Astrocyte (in vitro differentiated cells and primary cell): ENCODE measurements at places on chromosomes 4 and X. TPM values are rescaled to one million over a fixed set of nuclear protein-coding genes. Genes with fewer than 3 reads are reported as not detected.
A peak's percentile ranks its signal among the peaks of the same experiment; 100 is the strongest.

DNA sequence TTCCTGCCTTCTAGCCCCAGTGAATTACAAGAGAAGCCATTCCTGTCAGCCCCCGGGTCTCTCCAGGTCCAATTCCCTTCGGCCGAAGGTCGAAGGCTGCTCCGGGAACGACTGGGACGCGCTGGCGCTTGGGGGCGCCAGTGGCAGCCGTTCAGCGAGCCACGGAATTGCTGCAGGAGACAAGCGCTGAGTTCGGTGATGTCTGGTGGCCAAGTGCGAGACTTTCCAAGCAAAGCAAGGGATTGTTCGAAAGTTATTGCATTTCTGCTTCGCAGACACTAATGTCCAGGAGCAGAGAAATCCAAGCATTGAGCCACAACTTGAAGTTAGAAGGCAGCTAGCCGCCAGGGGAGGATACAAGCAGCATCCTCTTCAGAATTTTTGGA is 1.1 kb upstream of the DKK2 start:
- H3K27ac ChIP-seq = no peak overlapping the region
- H3K27me3 ChIP-seq = peaks cover 5% of the 10 kb centered on the region
- no peaks in the 10 kb centered on the region for H3K36me3 ChIP-seq
- peaks cover 24% of the 10 kb centered on the region for H3K4me1 ChIP-seq

DNA sequence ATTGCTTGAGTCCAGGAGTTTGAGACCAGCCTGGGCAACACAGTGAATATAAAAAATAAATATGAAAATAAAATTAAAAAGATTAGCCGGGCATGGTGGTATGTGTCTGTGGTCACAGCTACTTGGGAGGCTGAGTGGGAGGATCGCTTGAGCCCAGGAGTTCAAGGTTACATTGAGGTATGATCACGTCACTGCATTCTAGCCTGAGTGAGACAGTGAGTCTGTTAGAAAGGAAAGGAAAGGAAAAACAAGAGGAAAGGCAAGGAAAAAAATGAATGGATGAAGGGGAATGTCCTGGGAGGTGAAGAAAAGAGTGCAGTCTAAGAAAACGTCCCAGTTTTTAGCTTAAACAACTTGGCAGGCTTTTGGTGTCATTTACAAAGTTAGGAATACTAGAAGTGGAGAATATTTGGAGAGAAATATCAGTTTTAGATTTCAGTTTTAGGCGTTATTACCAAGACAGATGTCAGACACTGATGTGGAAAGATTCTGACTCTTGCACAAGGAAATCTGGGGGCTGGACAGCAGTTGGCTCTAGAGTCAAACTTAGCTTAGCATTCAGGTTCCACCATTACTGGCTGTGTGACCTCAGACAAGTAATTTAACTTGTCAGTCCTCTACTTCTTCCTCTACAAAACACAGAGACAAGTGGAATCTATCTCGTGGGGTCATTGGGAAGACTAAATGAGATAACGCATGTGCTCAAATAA is 139.0 kb downstream of the TSPAN5 start:
- peaks cover 94% of the 10 kb centered on the region for H3K4me1 ChIP-seq
- peak overlapping the region; percentile 2 for H3K4me3 ChIP-seq
- peak; percentile 94 for DNase-seq
- H3K27ac ChIP-seq = peak overlapping the region; percentile 97
- H3K27me3 ChIP-seq = no peaks in the 10 kb centered on the region

- no peak for DNase-seq
- no peak overlapping the region for H3K4me3 ChIP-seq
- no peak overlapping the region for H3K27ac ChIP-seq
These were observed 31.4 kb downstream of the ABLIM2 start for GRCh38 chr4:8127051-8127826.

GRCh38 chr4:177077095-177077971 is 232.3 kb upstream of the NEIL3 start:
- no peaks in the 10 kb centered on the region for H3K36me3 ChIP-seq
- DNase-seq = no peak
- H3K4me1 ChIP-seq = no peaks in the 10 kb centered on the region
- no peak overlapping the region for H3K4me3 ChIP-seq
- no peak overlapping the region for H3K27ac ChIP-seq

- H3K36me3 ChIP-seq = no peaks in the 10 kb centered on the region
- H3K4me3 ChIP-seq = no peak overlapping the region
- H3K4me1 ChIP-seq = peaks cover 30% of the 10 kb centered on the region
- DNase-seq = no peak
- no peak overlapping the region for H3K27ac ChIP-seq
- no peaks in the 10 kb centered on the region for H3K27me3 ChIP-seq
These were observed 20.9 kb upstream of the SOD3 start for GRCh38 chr4:24774452-24774851.

GRCh38 chr4:25624616-25625015 is 31.0 kb upstream of the SLC34A2 start:
- DNase-seq = peak; percentile 18
- H3K27me3 ChIP-seq = peaks cover 5% of the 10 kb centered on the region
- H3K4me3 ChIP-seq = no peak overlapping the region
- no peak overlapping the region for H3K27ac ChIP-seq
- H3K36me3 ChIP-seq = no peaks in the 10 kb centered on the region

DNA sequence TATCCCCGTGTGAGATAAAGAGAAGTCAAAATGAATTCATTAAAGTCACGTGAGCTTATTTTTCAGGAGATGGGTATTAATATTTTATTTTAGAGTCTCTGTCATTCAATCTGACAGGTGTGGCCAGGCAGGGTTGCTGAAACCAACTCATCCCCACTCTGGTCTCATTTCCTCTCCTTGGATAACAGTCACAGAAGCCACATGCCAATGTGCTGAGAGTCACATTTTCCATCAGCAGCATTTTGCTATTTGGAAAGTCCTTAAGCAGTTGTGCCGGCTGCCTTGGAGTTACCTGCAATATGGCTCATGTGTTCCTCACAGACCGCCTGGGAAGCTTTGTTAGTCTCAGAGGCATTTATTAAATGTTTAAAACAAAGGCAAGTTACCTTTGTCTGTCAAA is 302.3 kb downstream of the DCHS2 start:
- H3K4me3 ChIP-seq = no peak overlapping the region
- H3K27ac ChIP-seq = no peak overlapping the region
- H3K27me3 ChIP-seq = no peaks in the 10 kb centered on the region
- H3K36me3 ChIP-seq = no peaks in the 10 kb centered on the region

DNA sequence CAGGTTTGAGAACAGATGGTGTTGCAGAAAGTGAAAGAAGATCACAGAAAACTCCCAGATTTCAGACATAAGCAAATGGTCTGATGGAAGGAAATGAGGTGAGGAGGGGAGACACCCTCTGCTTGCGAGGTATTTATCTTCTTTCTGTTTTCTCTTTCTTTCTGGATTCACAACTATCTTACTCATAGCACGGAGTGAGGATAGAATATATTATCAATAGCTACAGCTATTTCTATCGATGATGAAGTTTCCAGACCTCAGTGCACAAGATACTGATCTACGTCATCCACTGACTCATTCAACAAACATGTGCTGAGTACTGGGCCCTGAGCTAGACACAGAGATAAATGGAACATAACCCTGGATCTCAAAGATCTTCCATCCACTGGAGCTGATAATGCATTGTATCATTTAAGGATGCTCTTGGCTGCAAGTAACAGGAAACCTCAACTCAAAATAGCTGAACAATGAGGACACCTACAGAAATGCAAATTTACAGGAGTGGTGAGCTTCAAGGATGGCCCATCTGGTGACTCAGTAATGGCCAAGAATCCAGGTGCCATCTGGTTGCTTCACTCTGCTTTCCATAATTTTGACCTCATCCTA is 21.2 kb downstream of the SLC2A9 start:
- H3K36me3 ChIP-seq = no peaks in the 10 kb centered on the region
- no peaks in the 10 kb centered on the region for H3K4me1 ChIP-seq
- DNase-seq = peak; percentile 71
- H3K27ac ChIP-seq = no peak overlapping the region
- no peak overlapping the region for H3K4me3 ChIP-seq

- no peak for DNase-seq
- H3K4me1 ChIP-seq = no peaks in the 10 kb centered on the region
- no peak overlapping the region for H3K4me3 ChIP-seq
- no peaks in the 10 kb centered on the region for H3K27me3 ChIP-seq
These were observed 109.4 kb upstream of the INTU start for GRCh38 chr4:127523369-127523768.

GRCh38 chr4:182143822-182144625 is 99.2 kb upstream of the TENM3 start:
- peak; percentile 89 for DNase-seq
- H3K36me3 ChIP-seq = no peaks in the 10 kb centered on the region
- peak overlapping the region; percentile 81 for H3K4me3 ChIP-seq
- peak overlapping the region; percentile 96 for H3K27ac ChIP-seq
- peaks cover 27% of the 10 kb centered on the region for H3K4me1 ChIP-seq

DNA sequence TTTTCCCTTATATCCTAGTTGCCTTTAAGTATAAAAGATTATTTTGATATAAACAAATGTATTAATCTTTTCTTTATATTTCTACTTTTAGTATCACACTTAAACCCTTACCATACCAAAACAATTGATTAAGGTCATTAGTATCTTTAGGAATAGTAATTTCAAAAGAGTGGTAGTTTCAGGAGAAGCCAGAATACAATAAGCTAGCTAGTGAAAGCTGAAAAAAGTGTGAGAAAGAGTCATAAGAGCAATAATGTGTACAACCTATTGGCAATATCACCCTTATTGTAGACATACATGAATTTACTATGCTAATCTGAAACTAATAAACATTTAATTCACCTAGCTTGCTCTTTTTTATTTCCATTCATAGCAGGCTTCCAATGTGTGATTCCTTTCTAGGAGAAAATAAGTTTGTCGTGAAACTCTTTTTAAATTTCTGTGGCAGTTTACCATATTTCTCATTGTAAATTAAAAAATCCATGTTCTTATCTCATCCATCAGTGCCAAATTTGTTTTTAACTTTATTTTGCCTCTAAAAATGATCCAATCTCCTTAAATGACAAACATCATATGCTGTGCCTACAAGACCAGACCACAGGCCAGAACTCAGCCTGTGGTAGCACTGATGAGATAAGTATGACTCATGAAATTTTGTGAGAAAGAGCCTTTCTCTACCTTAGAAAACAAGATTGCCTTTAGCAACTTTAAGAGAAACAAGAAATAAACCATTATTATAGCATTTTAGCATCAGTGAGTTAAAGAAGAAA is 8.1 kb downstream of the NEK1 start:
- DNase-seq = peak; percentile 79
- H3K4me1 ChIP-seq = peaks cover 11% of the 10 kb centered on the region
- peak overlapping the region; percentile 59 for H3K27ac ChIP-seq
- no peaks in the 10 kb centered on the region for H3K27me3 ChIP-seq
- H3K4me3 ChIP-seq = no peak overlapping the region
- H3K36me3 ChIP-seq = no peaks in the 10 kb centered on the region

DNA sequence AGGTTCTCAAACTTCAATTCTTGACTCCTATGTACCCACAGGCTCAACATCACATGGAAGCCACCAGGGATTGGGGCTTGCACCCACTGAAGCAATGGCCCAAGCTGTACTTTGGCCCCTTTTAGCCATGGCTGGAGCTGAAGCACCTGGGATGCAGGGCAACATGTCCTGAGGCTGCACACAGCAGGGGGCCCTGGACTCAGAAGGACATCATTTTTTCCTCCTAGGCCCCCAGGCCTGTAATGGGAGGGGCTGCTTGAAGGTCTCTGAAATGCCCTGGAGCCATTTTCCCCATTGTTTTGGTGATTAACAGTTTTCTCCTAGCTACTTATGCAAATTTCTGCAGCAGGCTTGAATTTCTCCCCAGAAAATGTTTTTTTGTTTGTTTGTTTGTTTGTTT is 465.1 kb upstream of the PCDH10 start:
- no peaks in the 10 kb centered on the region for H3K27me3 ChIP-seq
- H3K36me3 ChIP-seq = no peaks in the 10 kb centered on the region
- H3K27ac ChIP-seq = no peak overlapping the region
- no peak overlapping the region for H3K4me3 ChIP-seq
- DNase-seq = no peak
- no peaks in the 10 kb centered on the region for H3K4me1 ChIP-seq

DNA sequence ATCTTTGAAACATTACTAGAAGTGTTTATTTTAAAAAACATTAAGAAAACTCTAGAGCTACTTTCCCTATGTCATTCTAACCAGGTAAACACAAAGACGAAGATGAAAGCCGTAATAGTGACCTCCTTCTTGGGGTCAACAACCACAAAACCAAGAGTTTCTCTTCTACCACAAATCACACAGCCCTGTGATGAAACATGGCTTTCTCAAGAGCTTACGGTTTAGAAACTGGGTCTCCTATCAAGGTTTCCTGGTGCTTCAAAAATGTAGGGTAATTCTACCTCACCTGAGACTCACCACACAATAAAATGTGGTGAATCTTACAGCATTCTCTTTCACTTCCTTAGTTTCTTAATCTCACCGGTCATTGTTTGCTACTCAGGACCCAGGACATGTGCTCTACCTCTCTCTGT is 50.9 kb downstream of the CORIN start:
- H3K27ac ChIP-seq = no peak overlapping the region
- no peak overlapping the region for H3K4me3 ChIP-seq
- no peaks in the 10 kb centered on the region for H3K36me3 ChIP-seq
- DNase-seq = no peak
- H3K27me3 ChIP-seq = no peaks in the 10 kb centered on the region

DNA sequence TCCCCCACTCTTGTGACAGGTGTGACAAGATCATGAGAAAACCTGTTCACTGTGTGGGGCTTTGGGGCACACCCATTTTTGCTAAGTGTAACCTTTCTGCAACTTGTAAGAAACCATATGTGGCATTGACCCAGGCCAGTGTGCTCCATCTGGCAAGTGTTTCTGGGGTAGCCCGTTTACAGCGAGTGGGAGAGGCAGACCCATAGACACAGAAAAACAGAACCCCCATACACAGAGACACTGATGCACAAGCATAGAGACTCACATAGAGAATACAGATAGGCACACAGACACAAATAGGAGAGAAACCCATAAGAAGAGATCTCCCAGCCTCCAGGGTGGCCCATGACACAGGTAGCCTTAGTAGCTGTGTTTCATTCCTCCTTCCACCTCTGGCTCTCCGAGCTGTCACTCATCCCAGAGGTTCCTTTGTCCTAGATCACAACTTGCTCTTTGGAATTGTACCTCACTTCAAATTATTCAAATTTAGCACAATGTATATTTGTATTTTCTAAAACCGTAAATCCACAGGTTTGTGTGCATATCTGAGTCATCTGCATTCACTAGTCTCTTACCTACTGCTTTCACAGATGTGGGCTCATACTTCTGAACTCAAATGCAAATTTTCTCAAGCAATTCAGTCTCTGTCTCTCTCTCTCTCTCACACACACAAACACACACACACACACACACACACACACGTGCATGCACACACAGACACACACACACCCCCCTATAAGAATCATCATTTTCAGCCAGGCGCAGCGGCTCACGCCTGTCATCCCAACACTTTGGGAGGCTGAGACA is 114.4 kb downstream of the SH3KBP1 start:
- no peak overlapping the region for H3K27ac ChIP-seq
- H3K4me3 ChIP-seq = no peak overlapping the region
- peaks cover 13% of the 10 kb centered on the region for H3K4me1 ChIP-seq
- H3K36me3 ChIP-seq = no peaks in the 10 kb centered on the region
- no peaks in the 10 kb centered on the region for H3K27me3 ChIP-seq
- no peak for DNase-seq

- no peak within 1 kb of the TSS for H3K4me3 ChIP-seq
- H3K36me3 ChIP-seq = peaks cover 28% of the 10 kb centered on the region
- DNase-seq = peak; percentile 62
- H3K27me3 ChIP-seq = no peaks in the 10 kb centered on the region
- no peak within 1 kb of the TSS for H3K27ac ChIP-seq
- H3K4me1 ChIP-seq = peaks cover 11% of the 10 kb centered on the region
These were observed at the start of gene ITGB1BP2 for GRCh38 chrX:71301195-71301924. Gene ITGB1BP2 (plus strand): TSS chrX:71301750. CDS start chrX:71301807, 57 bp downstream.

GRIA3 gene
- total RNA-seq = 18.6 and 27.8 TPM in 2 replicates

IGSF1 gene
- total RNA-seq = 2.5 and 3.5 TPM in 2 replicates

PAK3 gene
- 13.7 TPM in 2 replicates for total RNA-seq

NXF2B gene
- total RNA-seq = not detected in 2 replicates

CISD2 gene
- 29.4 and 31.0 TPM in 2 replicates for total RNA-seq

AMTN gene
- total RNA-seq = not detected in 2 replicates

GSTCD gene
- total RNA-seq = 12.3 TPM in 2 replicates

EDNRA gene
- 6.4 and 9.3 TPM in 2 replicates for total RNA-seq
